Natural killer cell (primary cell): ENCODE measurements at places on chromosomes 13 and 19. TPM values are rescaled to one million over a fixed set of nuclear protein-coding genes. Genes with fewer than 3 reads are reported as not detected.

The SPRY2 gene
- 2.7 TPM for total RNA-seq

- no peak for DNase-seq
Observed at GRCh38 chr13:49869519-49869918, 66.6 kb downstream of the SPRYD7 start.

GRCh38 chr13:28041031-28041461 lies 52.6 kb upstream of the URAD start:
- DNase-seq = no peak

DNA sequence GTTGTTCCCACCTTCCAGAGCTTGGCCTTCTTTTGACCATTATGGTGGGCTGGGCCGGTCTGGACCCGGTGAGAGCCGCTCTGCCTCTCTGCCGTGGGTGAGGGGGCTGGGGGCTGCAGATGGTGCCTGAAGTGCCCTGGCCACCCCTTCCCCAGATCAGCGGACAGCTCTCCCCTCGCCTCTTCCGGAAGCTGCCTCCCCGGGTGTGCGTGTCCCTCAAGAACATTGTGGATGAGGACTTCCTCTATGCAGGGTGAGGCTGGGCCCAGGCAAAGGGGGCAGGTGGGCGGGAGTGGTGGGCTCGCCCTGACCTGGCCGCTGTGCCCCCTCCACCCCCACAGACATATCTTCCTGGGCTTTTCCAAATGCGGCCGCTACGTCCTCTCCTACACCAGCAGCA lies 1.9 kb downstream of the DCAF15 start:
- no peak for DNase-seq

DNA sequence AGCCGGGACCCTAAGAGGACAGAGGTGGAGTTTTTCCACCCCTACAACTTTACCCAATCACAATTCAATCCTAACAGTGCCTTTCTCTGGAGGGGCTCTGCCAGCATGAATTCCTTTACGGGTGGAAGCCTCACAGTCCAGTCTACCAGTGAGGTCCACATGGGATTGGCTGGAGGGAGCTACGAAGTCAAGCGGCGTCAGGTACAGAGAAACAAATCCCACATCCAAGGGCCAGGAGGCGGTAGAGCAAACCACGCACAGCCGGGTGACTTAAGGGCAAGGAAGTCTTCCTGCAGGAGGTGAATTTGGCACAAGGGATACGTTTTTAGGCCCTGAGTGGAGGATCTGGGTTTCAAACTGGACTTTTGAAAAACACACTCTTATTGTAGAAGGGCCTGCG lies 199.6 kb downstream of the UQCRFS1 start:
- DNase-seq = no peak

The RAVER1 gene
- total RNA-seq = 55.9 TPM

DNA sequence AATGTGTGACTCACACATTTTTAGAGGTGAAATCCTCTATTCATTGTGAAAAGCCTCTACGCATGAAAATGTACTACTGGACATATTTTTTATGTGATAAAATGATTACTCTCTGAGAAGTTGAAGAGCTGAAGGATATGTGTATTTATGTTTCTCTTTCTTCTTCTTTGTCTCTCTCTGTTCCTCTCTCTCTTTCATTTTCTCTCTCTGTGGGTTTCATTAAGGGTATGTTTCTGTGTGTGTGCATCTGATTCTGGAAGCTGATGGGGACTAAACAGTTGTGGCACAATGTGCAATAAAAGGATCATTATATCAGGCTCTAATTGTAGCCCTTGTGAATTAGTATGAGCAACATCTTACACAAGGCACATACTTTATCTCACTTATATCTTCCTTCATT lies 867.7 kb downstream of the PCDH9 start:
- DNase-seq = no peak

DNA sequence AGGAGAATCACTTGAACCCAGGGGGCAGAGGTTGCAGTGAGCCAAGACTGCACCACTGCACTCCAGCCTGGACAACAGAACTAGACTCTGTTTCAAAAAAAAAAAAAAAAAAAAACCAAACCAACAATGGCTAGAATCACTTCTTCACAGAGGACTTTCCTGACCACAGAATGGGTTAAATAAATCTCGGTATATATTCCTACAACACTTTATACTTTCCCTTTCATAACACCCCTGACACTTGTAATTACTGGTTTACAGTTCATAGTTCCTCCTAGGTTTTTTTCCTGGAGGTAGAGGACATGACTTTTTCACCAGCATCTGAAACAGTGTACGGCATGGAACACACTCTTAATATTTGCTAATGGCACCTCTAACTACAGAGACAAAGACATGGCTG lies 31.4 kb downstream of the ZDHHC20 start:
- no peak for DNase-seq

DNA sequence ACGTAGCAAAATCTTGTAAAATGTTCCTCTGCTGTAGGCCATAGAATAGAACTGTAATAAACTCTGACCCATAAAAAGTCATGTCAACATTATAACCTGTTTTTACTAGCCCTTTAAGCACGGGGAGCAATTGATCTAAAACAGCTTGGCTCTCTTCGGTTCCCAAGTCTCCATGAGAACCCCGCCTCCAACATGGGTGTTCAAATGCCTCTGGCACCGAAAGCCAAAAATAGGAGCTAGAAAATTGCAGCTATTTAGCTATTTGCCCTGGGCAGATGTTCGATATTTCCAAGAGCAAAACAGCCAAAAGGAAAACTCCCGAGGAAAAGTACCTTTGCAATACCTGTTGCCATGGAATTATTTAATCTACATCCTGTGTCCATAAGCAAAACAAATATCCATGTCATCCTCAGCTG lies 563.1 kb downstream of the EFNB2 start:
- no peak for DNase-seq

- DNase-seq = no peak
Observed at GRCh38 chr13:106416645-106417044, 118.8 kb downstream of the EFNB2 start.

The ZNF568 gene
- total RNA-seq = 9.4 TPM

- no peak for DNase-seq
Observed at GRCh38 chr13:109541081-109541480, 245.3 kb downstream of the IRS2 start.

GRCh38 chr13:80259159-80259558 lies 81.8 kb downstream of the SPRY2 start:
- DNase-seq = no peak

- DNase-seq = no peak
Observed at GRCh38 chr13:84574851-84575250, 692.6 kb upstream of the SLITRK1 start.

The WDR88 gene
- not detected for total RNA-seq

- DNase-seq = no peak
Observed at GRCh38 chr13:67106502-67107057, 123.6 kb downstream of the PCDH9 start.
